Amniotic stem cell (primary cell): ENCODE measurements at places on chromosomes 5 and 9.

GRCh38 chr9:93258818-93259489 is 75.0 kb downstream of the WNK2 start:
- DNase-seq: no peak

DNA sequence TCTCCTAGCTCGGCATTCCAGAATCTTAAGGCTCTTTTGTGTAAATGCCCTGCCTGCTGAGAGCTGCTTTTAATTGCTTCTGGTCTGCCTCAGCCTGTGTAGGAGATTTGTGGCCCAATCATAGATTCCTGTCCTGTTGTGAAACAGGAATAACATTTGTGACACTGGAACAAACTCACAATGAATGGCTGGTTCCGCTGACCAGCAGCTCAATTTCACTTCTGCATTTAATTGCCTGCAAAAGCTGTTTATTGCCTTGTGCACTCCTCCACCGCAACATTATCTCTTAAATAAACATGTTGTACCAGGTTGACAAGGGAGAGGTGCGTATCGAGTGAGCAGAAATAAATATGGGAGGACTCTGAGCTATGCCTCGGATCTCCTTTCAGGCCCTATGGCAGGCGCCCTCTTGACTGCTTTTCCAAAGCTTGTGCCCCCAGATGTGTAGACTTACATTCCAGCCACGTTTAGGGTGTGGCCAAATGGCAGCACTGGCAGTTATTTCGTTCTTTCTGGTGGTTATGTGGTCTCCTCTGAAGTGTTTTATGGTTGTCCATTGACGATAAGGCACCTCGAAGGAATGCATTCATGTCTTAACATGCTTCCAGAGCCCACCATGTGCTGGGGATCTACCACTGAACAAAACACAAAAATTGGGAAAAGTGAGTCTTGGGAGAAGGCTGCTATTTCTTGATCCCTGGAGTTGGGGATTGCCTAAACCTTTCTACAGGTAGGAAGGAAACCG is 58.1 kb downstream of the DMRT1 start:
- no peak for DNase-seq

GRCh38 chr5:84724683-84725082 is 340.0 kb upstream of the EDIL3 start:
- DNase-seq: peak; percentile 11

DNA sequence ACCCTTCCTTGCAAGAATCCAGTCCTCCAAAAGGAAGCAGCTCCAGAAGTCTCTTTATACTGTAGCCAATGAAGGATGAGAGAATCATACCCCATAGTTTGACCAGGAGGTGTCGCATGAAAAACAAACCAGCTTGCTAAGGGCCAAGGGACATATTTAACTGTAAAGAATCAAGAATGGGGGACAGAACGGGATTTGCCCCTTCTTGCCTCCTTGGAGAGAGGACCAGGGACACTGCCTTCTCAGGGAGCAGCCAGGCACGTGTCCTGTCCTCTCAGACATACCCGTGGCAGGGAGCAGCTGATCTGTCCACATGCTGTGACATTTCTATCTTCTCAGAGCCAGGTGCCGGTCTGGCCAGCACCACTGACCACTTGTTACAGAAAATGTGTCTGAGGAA is 11.7 kb downstream of the PRUNE2 start:
- no peak for DNase-seq

GRCh38 chr5:35904443-35905132 is 33.8 kb downstream of the CAPSL start:
- DNase-seq: no peak

GRCh38 chr9:97529363-97530076 is 28.1 kb downstream of the TMOD1 start:
- DNase-seq: no peak

DNA sequence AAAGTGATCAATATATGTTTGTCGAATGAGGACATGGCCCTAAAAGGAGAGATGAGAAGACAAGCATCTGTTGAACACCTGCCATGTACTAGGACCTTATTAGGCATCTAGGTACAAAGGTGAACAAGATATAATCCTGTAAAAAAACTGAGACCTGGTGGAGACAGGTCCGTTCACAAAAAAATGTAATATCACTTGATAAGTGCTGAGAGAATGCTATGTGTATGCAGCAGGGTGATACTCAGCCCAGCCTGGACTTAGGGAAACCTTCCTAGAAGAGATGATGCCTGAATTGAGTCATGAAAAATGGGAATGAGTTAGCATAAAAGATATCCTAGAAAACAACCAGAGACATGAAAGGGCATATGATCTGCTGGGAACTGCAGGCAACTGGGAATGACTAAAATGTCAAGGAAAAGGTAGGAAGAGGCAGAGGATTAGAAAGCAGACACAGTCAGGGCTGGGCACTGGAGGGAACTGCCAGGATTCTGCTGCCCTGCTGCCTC is 108.5 kb downstream of the ADRB2 start:
- no peak for DNase-seq

- DNase-seq: no peak
Measured at GRCh38 chr5:124706729-124707361, 39.6 kb downstream of the ZNF608 start.

- no peak for DNase-seq
Measured at GRCh38 chr9:76602199-76602598, 143.2 kb downstream of the GCNT1 start.

GRCh38 chr5:131286400-131286715 is 22.5 kb downstream of the CDC42SE2 start:
- DNase-seq: no peak

DNA sequence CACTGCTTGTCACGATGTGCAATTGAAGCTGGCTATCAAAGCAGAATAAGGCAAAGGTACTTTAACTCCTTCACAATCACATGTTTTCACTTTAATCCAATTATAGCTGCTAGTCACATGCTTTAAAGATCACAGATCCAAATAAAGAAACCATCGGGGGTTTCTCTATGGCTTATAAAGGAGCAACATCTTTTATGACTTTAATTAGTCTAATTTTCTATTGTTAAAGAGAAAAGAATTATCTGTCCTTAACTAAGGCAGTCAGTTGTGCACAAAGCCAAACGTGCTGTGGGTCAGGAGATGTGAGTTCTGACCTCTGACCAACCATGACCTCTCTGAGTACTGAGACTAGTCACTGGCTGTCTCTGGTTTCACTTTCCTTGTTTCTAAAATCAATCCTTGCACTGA is 561.1 kb downstream of the RAB3C start:
- no peak for DNase-seq

DNA sequence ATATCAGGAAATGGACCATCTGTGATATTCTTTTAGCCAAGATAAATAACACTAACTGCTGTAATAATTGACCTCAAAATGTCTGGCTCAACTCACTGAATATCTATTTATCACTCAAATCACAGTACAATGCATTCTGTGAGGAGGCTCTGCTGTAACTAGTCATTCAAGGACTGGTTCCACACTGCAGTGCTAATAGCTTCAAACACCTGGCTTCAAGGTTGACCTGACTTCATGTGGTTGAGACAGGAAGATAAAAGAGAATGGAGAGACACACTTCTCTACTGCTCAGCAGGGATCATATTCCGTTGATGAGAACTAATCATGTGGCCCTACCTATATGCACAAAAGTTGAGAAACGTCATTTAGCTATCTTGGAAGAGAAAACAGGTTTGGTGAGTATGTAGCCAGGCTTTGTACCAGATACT is 3.4 kb upstream of the RHOBTB3 start:
- no peak for DNase-seq

DNA sequence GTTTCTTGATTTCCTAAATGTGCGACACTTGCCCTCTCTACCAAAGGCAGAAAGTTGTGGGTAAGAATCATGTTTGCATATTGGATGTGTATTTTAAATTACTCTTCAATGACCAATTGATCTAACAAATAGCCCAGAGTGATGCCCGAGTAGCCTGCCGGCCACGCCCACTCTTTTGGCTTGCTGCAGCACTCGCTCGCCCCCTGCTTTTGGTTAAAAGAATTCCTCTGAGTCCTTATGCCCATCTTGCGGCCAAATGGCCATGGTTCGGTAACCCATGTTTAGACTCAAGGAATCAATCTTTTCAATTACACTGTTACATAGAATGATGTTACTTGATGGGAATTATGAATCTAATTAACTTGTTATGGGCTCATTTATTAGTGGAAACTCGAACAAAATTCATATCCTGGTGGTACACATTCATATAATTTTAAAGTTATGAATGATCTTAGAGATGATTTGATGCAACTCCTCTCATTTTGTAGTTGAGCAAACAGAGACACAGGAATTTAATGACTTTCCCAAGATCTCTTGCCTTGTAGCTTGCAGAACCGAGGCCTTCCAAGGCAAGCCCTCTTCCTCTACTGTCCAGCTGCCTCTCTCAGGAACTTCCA is 36.5 kb downstream of the PPIC start:
- DNase-seq: no peak

- DNase-seq: no peak
Measured at GRCh38 chr9:40911647-40912046, 216.8 kb downstream of the FOXD4L6 start.

GRCh38 chr9:116800885-116801284 is 113.8 kb downstream of the TRIM32 start:
- no peak for DNase-seq

GRCh38 chr5:154858972-154859871 is 795 bp downstream of the CNOT8 start:
- DNase-seq: no peak

GRCh38 chr9:126222835-126223431 is 103.7 kb upstream of the MVB12B start:
- no peak for DNase-seq

GRCh38 chr5:175689147-175689991 is 31.5 kb downstream of the HRH2 start:
- no peak for DNase-seq

DNA sequence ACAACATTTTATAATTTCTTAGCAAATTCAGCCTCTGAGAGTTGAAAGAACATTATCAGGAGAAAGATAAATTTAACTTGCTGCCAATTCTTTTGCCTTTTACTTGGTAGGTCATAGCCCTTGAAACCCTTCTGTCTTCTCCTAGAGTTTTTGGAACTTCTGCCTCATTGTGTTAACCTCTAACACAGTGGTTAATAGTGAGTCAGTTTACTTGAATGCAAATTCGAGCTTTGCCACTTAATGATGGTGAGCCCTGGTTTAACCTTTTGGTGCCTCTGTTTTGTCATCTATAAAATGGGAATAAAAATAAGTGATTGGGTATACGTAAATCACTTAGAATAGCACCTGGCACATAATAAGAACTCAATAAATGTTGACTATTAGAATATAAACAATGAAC is 1.8 kb upstream of the INIP start:
- DNase-seq: no peak

- DNase-seq: no peak
Measured at GRCh38 chr5:540906-541538, 16.8 kb upstream of the SLC9A3 start.

- no peak for DNase-seq
Measured at GRCh38 chr9:99377790-99378775, 156.0 kb downstream of the SEC61B start.

GRCh38 chr5:32422697-32423096 is 21.8 kb downstream of the ZFR start:
- DNase-seq: no peak

GRCh38 chr5:138936-139335 is 47.0 kb downstream of the PLEKHG4B start:
- DNase-seq: no peak

- DNase-seq: no peak
Measured at GRCh38 chr5:79821-80220, 12.1 kb upstream of the PLEKHG4B start.
